ENCODE measurements at places on chromosomes 5 and 9.

GRCh38 chr5:102818934-102819333 is 63.8 kb downstream of the PAM start:
- H3K36me3 ChIP-seq, result no peaks in the 10 kb centered on the region
- DNase-seq, result no peak
- H3K27me3 ChIP-seq, result no peaks in the 10 kb centered on the region
- no peak overlapping the region for H3K4me3 ChIP-seq

DNA sequence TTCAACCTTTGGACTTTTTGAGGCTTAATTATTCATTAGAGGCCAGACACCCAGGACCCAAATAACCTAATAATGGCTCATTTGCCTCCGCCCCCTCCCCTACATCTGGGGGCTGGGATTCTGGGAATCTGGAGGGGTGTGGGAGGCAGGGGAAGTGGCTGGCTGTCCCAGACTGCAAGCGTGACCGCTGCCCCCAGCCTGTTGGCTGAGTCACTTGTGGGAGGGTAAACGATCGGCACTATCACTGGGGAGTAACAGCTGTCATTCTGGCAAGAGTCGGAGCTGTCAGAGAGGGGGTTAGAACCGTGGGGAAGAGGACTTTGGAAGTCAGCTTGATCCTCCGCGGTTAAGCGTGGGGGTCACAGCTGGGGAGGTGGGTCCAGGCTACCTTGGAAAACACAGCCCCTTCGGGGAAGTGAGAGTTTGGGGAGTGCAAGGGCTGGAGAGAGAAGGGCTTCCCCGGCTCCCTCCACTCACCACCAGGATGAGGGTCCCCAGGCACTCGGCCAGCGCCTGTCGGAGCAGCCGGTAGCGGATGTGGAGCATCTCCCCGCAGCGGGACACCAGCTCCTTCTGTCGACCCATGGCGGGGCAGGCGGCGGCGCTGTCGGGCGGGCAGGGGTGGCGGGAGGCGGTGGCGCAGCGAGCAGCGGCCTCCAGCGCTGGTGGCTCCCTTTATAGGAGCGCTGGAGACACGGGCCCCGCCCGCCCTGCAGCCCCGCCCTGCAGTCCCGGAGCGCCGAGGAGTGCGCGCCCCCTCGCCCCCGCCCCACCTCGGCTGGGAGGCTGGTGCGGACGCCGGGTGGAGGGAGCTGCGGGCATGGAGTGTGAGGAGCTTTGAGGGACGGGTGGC is at the start of gene AQP3:
TSS of gene AQP3 (minus strand) at position 648 of the 853 bp plus-strand sequence. CDS start at position 585, 63 bp downstream.
- peaks cover 17% of the 10 kb centered on the region for H3K36me3 ChIP-seq
- DNase-seq, result peak; percentile 63
- H3K4me3 ChIP-seq, result peak within 1 kb of the TSS; percentile 99
- H3K27ac ChIP-seq, result peak within 1 kb of the TSS; percentile 86

GRCh38 chr9:73640971-73641370 is 489.3 kb downstream of the ANXA1 start:
- H3K27me3 ChIP-seq, result no peaks in the 10 kb centered on the region
- no peaks in the 10 kb centered on the region for H3K36me3 ChIP-seq
- no peak for DNase-seq
- H3K4me3 ChIP-seq, result no peak overlapping the region
- H3K27ac ChIP-seq, result no peak overlapping the region

- no peak overlapping the region for H3K27ac ChIP-seq
- no peaks in the 10 kb centered on the region for H3K36me3 ChIP-seq
- H3K4me3 ChIP-seq, result no peak overlapping the region
Observed at GRCh38 chr5:168120401-168121137, 170.9 kb upstream of the WWC1 start.

- H3K4me1 ChIP-seq, result no peaks in the 10 kb centered on the region
- H3K4me3 ChIP-seq, result no peak overlapping the region
- H3K27me3 ChIP-seq, result no peaks in the 10 kb centered on the region
Observed at GRCh38 chr5:53076014-53076583, 33.5 kb downstream of the MOCS2 start.

Data from CD8-positive, alpha-beta memory T cell (primary cell).